ENCODE measurements at places on chromosomes 2 and 18.

DNA sequence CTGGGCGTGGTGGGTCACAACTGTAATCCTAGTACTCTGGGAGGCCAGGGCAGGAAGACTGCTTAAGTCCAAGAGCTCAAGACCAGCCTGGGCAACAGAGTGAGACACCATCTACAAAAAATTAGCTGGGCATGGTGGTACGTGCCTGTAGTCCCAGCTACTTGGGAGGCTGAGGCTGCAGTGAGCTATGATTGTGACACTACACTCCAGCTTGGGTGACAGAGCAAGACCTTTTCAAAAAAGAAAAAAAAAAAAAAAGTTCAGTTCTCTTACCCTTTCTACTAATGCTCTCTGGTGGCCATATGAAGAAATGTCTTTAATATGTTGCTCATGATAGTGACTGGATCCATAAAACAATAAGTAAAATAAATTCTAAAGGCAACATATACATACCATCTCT is 14.9 kb downstream of the TYW5 start:
- no peak for DNase-seq

DNA sequence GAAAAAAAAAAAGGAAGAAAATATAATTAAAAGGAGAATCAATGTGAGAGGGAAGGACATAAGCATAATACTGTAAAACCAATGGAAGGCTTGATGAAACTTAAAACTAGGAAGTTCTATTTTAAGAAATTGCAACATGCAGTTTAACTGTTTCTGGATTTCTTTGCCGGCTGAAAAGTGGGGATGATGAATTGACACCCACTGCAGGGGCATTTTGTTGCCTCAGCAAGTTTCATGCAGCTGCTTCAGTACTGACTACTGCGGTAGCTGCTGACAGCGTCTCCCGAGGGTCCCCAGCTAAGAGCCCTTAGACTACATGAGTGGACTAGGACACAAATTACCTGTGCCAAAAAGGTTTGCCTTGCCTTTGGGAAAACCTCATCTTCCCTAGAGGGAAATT is 69.2 kb downstream of the B3GNT2 start:
- peak; percentile 20 for DNase-seq

DNA sequence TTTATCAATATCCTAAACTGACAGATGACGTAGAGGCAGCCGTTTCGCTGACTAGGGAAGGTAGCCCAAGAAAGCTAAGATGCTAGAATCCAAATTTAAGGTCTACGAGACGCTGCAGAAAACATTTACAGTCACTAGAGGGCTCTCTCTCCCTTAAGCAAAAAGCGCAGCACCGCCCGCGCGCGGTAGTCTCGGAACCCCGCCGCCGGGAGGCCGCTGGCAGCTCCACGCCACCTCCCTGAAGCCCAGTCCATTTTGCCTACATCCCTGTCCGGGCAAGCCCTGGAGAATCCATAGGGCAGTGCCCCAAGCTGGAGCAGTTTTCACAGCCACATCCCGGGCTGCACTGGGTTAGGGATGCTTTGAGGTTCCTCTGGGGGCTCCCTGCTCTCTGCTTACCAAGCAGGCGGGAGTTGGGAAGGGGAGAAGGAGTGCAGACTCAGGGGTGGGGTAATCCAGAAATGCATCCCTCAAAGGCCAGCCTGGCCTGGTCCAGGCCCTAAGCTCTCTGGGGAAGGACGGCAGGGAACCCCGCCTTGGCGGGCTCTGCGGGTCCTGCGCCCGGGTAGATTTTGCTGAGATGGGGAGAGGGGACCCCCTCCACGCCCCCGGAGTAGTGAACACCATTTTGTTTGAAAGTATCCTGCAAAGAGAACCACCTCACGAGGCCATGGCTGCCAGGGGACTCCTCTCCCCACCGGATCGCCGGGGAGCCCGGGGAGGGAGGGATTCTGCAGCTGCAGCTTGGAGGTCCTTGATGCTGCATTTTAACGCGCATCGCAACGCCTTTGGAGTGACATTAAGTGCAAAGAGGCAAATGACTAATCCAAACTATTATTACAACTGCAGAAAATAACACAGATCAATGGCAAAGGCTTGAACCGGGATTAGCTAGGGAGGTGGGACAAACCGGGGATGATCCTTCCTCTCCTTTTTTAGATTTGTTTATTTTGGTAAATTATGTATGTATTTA is 1.3 kb upstream of the DPYSL5 start:
- DNase-seq, result peak; percentile 85

DNA sequence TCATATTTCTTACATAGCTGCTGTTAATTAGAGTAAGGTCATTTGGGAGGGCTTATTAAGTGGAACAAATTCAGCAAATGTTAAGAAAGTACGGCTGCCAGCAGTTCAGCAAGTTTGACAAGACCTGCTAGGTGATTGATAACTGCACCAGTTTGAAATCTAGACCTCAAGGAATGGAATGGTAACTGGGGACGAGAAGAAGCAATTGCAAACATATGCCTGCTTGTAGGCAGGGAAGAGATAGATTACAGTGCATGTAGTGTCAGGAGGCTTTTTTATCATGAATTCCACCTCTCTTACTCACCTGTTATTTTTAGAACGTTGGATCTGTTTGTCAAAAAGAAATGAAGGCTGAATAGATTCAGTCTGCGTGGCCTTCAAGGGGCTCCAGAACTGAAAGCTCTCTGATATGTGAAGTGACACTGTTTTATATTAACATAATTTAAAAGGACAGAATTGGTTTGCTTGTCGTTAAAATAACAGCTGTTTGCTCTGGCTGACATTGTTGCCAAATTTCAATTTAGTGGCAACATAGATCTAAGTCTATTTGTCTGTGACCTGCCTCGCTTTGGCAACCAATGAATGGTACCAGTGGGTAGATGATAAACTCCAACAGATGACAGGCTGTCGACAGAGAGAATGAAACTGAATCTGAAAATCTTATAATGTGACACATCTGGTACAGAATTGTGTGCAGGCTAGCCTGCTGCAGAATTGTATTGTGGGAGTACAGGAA is 199.3 kb downstream of the ZNF407 start:
- peak; percentile 62 for DNase-seq

DNA sequence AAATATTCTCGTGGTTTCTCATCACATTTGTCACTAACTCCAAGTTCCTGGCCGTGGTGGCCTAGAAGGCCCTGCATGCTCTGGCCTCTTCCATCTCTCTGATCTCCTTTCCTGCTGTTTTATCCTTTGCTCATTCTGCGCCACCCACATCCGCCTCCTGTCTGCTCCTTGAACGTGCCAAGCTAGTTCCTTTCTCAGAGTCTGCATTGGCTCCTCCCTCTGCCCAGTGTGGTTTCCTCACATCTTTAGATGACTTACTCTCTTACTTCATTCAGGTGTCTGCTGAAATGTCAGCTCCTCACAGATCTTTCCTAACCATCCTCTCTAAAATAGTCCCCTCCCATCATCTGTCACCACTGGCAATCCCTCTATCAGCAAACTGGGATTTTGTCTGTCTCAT is 158.6 kb upstream of the RBMS1 start:
- no peak for DNase-seq

GRCh38 chr2:29367986-29368658 is 252.9 kb downstream of the CLIP4 start:
- no peak for DNase-seq

GRCh38 chr2:46847185-46847710 is 68.4 kb downstream of the MCFD2 start:
- DNase-seq, result no peak

- DNase-seq, result no peak
Measured at GRCh38 chr18:34661464-34662087, 48.5 kb upstream of the DTNA start.

- DNase-seq, result no peak
Measured at GRCh38 chr18:75316223-75316622, 105.6 kb downstream of the TSHZ1 start.

- DNase-seq, result peak; percentile 73
Measured at GRCh38 chr2:206642075-206643025, at the start of gene FAM237A. Gene FAM237A, plus strand, starts transcription at chr2:206642487. Its CDS starts 1,750 bp downstream, at chr2:206644237.

DNA sequence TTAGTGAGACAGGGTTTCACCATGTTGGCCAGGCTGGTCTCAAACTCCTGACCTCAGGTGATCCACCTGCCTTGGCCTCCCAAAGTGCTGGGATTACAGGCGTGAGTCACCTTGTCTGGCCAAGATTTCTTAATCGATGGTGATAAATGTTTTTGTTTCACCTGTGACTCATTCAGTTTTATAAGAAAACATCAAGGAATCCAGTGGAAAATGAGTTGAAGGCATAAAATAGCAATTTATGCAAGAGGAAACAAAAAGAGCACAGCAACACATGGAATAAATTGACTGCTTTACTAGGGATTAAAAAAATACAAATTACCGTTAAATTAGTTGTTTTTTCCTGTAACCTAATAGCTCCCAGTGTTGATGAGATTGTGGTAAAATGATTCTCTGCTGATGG is 80.2 kb downstream of the CDK15 start:
- DNase-seq, result no peak

- DNase-seq, result no peak
Measured at GRCh38 chr18:35201256-35201931, 39.4 kb upstream of the ZNF397 start.

Data from islet precursor cell (in vitro differentiated cells).